Transverse colon (tissue), 4 donors: ENCODE measurements at places on chromosomes 11 and 22. TPM values are rescaled to one million over a fixed set of nuclear protein-coding genes. Genes with fewer than 3 reads are reported as not detected.
A peak's percentile ranks its signal among the peaks of the same experiment; 100 is the strongest.

The PIK3C2A gene
- 16.1 TPM for total RNA-seq

DNA sequence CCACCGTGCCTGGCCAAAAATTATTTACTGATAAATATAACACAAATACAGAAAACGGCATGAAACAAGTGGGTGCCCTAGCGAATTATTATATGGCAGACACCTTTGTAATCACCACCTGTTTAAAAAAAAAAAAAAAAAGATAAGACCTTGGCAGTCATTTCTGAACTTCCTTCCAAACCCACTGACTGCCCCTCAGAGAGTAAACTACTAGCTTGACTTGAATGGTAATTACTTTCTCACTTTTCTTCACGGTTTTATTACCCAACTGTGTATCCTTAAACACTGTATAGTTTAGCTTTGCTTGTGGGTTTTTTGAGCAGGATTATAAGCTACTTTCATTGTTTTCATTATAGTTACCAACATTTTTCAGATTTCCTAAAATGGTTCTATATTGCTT, 23.7 kb downstream of the SFI1 start:
- no peak overlapping the region for H3K27ac ChIP-seq
- no peak overlapping the region for H3K4me3 ChIP-seq

DNA sequence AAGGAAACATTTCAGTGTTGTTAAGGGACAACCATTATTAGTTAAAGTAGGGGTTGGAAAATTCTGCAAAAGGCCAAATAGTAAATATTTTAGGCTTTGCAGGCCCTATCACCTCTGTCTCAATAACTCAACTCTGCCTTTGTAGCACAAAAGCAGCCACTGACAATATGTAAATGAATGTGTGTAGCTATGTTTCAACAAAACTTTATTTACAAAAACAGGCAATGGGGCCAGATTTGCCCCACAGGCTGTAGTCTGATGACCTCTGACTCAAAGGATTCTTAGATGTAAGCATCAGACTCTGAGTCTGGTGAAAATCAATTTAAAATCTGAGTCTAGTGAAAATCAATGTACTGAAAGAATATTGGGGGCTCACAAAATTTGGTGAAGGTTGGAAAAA, 50.3 kb downstream of the PAK1 start:
- no peak for DNase-seq
- H3K4me3 ChIP-seq: no peak overlapping the region
- H3K27me3 ChIP-seq: no peaks in the 10 kb centered on the region

DNA sequence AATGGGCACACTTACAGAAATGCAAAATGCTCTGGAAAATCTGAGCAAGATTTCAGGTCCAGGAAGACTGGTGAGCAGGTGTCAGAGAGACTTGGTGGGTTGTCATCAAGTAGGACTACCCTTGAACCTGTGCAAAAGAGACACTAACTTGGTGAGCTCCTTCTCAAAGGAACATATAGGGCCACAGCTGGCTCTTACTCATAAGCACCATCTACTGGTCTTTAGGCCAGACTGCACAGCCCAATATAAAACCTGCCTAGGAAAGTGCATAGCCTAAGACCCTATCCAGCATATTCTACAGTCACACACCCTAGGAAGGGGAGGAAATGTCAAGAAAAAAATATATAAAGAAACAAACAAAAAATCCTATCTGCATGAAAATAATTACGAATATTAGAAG, 18.2 kb upstream of the OR10W1 start:
- DNase-seq: peak; percentile 26
- no peak overlapping the region for H3K27ac ChIP-seq
- H3K27me3 ChIP-seq: no peaks in the 10 kb centered on the region
- H3K36me3 ChIP-seq: no peaks in the 10 kb centered on the region

DNA sequence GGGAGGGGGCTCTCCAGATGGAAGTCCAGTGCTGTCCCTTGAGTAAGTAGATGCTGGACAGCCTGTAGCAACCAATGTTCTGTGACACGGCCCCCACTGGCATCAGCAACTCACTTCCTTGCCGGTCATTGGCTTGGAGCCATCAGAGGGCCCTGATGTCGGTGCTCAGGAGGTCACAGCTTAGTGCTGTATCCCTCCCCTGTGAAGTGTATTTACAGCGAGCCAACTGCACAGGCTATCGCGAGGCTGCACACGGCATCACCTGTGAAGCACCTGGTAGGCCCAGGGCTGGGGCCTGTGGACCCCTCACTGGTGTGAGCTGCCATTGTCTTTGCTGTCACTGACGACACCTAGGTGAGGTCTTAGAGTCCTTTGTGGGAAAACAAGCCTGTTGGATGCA, 13.4 kb upstream of the ACR start:
- H3K4me1 ChIP-seq: no peaks in the 10 kb centered on the region
- H3K4me3 ChIP-seq: no peak overlapping the region
- no peaks in the 10 kb centered on the region for H3K36me3 ChIP-seq
- H3K27me3 ChIP-seq: peaks cover 19% of the 10 kb centered on the region

- H3K4me3 ChIP-seq: no peak overlapping the region
- H3K27me3 ChIP-seq: no peaks in the 10 kb centered on the region
- no peak for DNase-seq
Observed at GRCh38 chr11:43518408-43519160, 159.9 kb downstream of the TTC17 start.
